ENCODE measurements at places on chromosomes 6 and 20. TPM values are rescaled to one million over a fixed set of nuclear protein-coding genes. Genes with fewer than 3 reads are reported as not detected.

ROMO1 gene
- total RNA-seq, result 151 TPM

HAO1 gene
- total RNA-seq, result not detected

METTL24 gene
- 4.8 TPM for total RNA-seq

COL10A1 gene
- not detected for total RNA-seq

GINS1 gene
- total RNA-seq, result not detected

SIRPB1 gene
- not detected for total RNA-seq

KDM1B gene
- 34.4 TPM for total RNA-seq

DUSP22 gene
- total RNA-seq, result 61.0 TPM

PRDM13 gene
- total RNA-seq, result not detected

MUC21 gene
- total RNA-seq, result not detected

All from transverse colon (tissue), 4 donors.